Hepatocyte (in vitro differentiated cells): ENCODE measurements at places on chromosomes 1 and 21. TPM values are rescaled to one million over a fixed set of nuclear protein-coding genes. Genes with fewer than 3 reads are reported as not detected.

DNA sequence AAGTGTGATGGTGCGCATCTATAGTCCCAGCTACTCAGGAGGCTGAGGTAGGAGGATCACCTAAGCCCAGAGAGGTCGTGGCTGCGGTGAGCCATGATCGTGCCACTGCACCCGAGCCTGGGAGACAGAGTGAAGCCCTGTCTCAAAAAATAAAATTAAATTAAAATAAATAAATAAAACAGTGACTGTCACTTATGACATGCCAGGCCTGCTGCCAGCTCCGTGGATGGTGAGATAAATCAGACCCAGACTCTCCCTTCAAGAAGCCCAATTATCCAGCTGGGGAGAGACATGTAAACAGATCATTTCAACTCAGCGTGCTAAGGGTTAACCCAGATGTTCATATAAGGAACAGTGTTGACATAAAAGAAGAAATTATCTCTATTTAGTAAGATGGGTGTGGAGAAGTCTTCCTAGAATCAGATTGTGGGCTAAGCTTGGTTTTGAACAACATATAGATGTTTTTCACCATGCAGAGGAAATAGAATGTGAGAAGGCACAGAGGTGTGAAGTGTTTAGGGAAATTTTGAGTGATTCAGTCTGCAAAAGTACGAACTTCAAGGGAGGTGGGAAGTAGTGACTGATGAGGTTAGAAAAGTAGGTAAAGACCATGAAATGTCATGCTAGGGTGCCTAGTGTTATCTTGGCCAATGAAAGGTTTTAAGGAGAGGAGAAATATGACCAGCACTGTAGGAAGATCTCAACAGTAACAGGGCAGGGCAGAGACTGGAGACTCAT, 18.3 kb downstream of the YARS1 start:
- no peak overlapping the region for H3K27ac ChIP-seq
- no peaks in the 10 kb centered on the region for H3K36me3 ChIP-seq
- no peak overlapping the region for H3K4me3 ChIP-seq

- no peak for DNase-seq
- H3K36me3 ChIP-seq = no peaks in the 10 kb centered on the region
- no peaks in the 10 kb centered on the region for H3K4me1 ChIP-seq
- no peak overlapping the region for H3K4me3 ChIP-seq
- H3K27ac ChIP-seq = no peak overlapping the region
- H3K27me3 ChIP-seq = no peaks in the 10 kb centered on the region
These were observed 15.6 kb upstream of the CDCP2 start for GRCh38 chr1:54168206-54168965.

GRCh38 chr1:185670187-185670627, 64.0 kb upstream of the HMCN1 start:
- H3K36me3 ChIP-seq = no peaks in the 10 kb centered on the region
- peak; percentile 62 for DNase-seq
- H3K4me1 ChIP-seq = no peaks in the 10 kb centered on the region
- H3K27me3 ChIP-seq = no peaks in the 10 kb centered on the region
- H3K27ac ChIP-seq = no peak overlapping the region
- H3K4me3 ChIP-seq = no peak overlapping the region

GRCh38 chr21:30340714-30341573, 3.5 kb upstream of the KRTAP27-1 start:
- H3K4me3 ChIP-seq = no peak overlapping the region
- no peaks in the 10 kb centered on the region for H3K4me1 ChIP-seq
- H3K27ac ChIP-seq = no peak overlapping the region
- no peaks in the 10 kb centered on the region for H3K36me3 ChIP-seq
- DNase-seq = peak; percentile 56
- no peaks in the 10 kb centered on the region for H3K27me3 ChIP-seq

DNA sequence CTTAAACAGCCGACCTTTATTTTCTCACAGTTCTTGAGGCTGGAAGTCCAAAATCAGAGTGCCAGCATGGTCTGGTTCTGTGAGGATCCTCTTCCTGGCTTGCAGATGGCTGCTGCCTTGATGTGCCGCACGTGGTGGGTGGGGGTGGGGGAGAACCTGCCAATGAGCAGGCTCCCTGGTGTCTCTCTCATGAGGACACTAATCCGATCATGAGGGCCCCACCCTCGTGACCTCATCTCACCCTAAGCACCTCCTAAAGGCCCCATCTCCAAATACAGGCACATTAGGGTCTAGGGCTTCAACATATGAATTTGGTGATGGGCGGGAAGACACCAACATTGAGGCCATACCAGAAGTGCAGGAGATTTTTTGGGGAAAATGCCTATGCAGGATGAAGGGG, 37.8 kb downstream of the ACTN2 start:
- no peaks in the 10 kb centered on the region for H3K27me3 ChIP-seq
- no peak overlapping the region for H3K4me3 ChIP-seq
- no peak for DNase-seq
- H3K4me1 ChIP-seq = no peaks in the 10 kb centered on the region

GRCh38 chr1:157089789-157090188, 9.8 kb downstream of the ETV3L start:
- H3K4me3 ChIP-seq = no peak overlapping the region
- no peak for DNase-seq
- no peaks in the 10 kb centered on the region for H3K36me3 ChIP-seq
- no peaks in the 10 kb centered on the region for H3K27me3 ChIP-seq
- no peak overlapping the region for H3K27ac ChIP-seq
- peaks cover 8% of the 10 kb centered on the region for H3K4me1 ChIP-seq

GRCh38 chr1:175317309-175317708, 124.7 kb upstream of the KIAA0040 start:
- H3K36me3 ChIP-seq = no peaks in the 10 kb centered on the region
- no peaks in the 10 kb centered on the region for H3K27me3 ChIP-seq
- H3K4me3 ChIP-seq = no peak overlapping the region
- no peak overlapping the region for H3K27ac ChIP-seq
- DNase-seq = no peak

GRCh38 chr1:6803357-6803756, 18.1 kb downstream of the CAMTA1 start:
- H3K27me3 ChIP-seq = no peaks in the 10 kb centered on the region
- no peak overlapping the region for H3K27ac ChIP-seq
- no peak for DNase-seq
- H3K4me1 ChIP-seq = no peaks in the 10 kb centered on the region

DNA sequence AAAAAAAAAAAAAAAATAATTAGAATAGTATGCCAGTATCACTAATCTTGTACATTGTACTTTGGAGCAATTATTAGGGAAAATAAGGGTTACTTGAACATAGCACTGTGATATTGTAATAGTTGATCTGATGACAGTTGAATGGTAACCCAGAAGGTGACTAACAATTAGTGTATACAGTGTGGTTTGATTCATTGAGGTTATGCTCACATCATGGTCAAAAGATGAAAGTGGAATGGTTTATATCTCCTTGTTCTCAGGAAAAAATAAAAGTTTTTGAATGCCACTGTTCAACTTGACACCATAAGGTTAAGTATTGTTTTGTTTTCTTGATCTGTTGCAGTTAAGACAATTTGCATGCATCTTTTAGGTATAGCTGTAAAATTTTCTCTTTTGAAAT, 87.0 kb downstream of the GPR52 start:
- no peaks in the 10 kb centered on the region for H3K36me3 ChIP-seq
- no peak overlapping the region for H3K4me3 ChIP-seq
- no peaks in the 10 kb centered on the region for H3K27me3 ChIP-seq
- no peak for DNase-seq
- no peaks in the 10 kb centered on the region for H3K4me1 ChIP-seq
- H3K27ac ChIP-seq = no peak overlapping the region

- DNase-seq = peak; percentile 74
- peak overlapping the region; percentile 43 for H3K27ac ChIP-seq
- H3K27me3 ChIP-seq = peaks cover 28% of the 10 kb centered on the region
- H3K4me3 ChIP-seq = no peak overlapping the region
- peaks cover 11% of the 10 kb centered on the region for H3K4me1 ChIP-seq
- no peaks in the 10 kb centered on the region for H3K36me3 ChIP-seq
These were observed 2.8 kb upstream of the HAPLN2 start for GRCh38 chr1:156616463-156616862.

GRCh38 chr1:162599451-162599850, 32.8 kb upstream of the DDR2 start:
- no peaks in the 10 kb centered on the region for H3K27me3 ChIP-seq
- H3K4me3 ChIP-seq = no peak overlapping the region
- peaks cover 9% of the 10 kb centered on the region for H3K4me1 ChIP-seq
- no peaks in the 10 kb centered on the region for H3K36me3 ChIP-seq

DNA sequence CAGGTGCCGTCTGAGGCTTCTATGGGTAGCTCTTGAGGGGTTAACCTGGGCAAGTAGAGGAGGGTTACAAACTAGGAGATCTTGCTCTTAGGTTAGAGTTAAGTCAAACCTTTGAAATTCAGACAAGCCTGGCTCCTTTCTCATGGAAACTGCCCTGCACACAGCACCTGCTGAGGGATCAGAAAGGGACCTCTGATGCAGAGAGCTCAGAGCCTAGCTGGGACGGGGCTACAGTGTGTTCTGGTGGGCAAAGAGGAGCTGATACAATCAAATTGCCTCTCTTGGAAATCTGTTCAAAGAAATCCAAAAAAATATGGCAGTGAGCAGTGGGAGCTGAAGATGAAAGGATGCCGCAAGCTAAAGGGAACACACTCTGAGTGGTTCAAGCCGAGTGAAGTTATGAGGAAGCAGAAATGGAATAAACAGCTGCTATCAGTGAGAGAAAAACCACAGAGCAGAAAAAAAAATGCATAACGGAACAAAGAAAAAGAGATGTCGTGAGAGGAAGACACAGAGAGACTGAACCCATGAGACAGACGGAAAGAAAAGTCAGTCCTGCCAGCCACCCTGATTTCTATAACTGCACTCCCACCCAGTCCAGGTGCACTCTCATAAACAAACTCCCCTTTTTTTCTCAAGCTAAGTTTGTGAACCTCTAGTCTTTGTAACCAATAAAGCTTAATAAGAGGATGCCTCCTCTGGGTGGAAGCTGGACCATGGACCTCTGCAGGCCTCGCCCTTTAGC, 26.6 kb downstream of the PAFAH2 start:
- no peaks in the 10 kb centered on the region for H3K36me3 ChIP-seq
- H3K27ac ChIP-seq = no peak overlapping the region
- peak; percentile 15 for DNase-seq
- H3K4me1 ChIP-seq = no peaks in the 10 kb centered on the region

DNA sequence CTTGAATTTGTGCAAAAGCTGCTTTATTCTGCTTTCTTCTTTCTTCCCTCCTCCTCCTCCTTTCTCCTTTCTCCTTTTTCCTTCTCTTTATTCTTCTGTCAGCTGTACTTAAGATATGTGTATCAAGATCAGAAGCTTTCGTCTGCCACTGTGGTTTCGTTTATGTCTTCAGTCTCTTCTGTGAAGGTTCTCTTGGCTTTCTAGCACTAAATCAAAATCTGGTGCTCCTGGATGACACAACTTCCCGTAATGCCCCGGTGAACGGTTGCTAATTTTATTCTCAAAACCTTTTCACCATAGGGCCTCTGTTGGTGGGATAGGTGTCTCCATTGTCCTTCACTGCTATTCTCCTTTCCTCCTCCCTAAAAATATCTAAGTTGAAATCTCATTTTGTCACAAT, 5.0 kb downstream of the ATF6 start:
- H3K36me3 ChIP-seq = no peaks in the 10 kb centered on the region
- no peak overlapping the region for H3K4me3 ChIP-seq
- H3K27me3 ChIP-seq = no peaks in the 10 kb centered on the region
- DNase-seq = no peak
- peaks cover 6% of the 10 kb centered on the region for H3K4me1 ChIP-seq

Gene SNIP1
- 10.5 and 10.9 TPM in 2 replicates for total RNA-seq

Gene RHD
- total RNA-seq = not detected in 2 replicates

Gene LEMD1
- total RNA-seq = 2.4 TPM in 1 of 2 replicates, not detected in the other

Gene FCGR2B
- total RNA-seq = 0.52 TPM in 1 of 2 replicates, not detected in the other
